NCI-H187 (cell line): ENCODE measurements at places on chromosomes 12 and 14.

DNA sequence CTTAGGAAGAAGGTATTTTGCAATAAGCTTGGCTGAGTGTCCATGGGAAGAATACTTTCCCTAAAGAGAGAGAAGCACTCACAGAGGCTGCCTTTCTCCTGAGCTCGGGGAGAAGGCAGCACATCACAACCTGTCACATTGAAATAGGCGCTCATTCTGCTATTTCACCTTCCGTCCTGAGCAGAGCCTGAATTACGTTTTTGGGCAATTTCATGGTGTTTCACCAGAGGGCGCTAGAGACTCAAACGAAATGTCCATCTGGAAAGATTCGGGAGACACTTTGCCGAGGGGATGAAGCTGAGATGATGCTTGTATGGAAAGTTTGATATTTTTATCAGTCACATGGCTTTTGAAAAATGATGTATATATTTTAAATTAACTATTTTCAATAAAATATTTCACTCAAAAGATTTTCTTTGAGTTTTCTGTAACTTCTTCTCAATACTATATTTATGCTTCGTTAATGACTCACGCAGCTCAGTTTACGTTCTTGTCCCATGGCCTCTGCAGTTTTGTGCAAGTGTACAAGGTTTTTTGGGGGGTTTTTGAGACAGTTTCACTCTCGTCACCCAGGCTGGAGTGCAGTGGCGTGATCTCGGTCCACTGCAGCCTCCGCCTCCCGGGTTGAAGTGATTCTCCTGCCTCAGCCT lies 17.4 kb upstream of the B4GALNT3 start:
- DNase-seq, result peak; percentile 3

- DNase-seq, result no peak
Observed at GRCh38 chr12:5441497-5442236, 9.8 kb downstream of the NTF3 start.

DNA sequence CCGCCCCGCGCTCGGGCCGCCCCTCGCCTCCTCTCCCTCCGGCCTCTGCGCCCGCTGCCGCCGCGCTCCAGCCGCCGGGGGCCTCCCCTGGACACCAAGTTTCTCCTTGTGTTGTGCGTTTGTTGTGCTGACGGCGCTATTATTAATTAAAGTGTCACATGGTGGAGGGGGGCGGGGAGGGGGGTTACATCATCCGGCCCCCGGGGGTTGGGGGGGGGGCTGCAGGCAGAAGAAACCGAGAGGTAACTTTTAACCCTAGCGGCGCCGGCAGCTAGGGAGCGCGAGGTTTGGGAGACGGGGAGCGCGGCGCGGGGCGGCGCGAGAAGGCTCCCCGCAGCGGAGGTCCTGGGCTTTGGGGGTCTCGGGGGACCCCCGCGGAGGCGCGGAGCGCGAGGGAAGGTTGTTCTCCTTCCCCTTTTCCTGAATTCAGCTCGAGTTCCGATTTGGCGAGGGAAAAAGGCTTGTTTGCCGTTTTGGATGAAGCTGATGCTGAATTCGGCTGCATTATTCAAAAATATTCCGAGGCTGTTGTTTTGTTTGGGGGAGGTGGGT lies at the start of gene HRK:
Gene HRK (minus strand): TSS at position 117 of the 552 bp plus-strand sequence. CDS start 134 bp downstream, outside the sequence.
- DNase-seq, result no peak

DNA sequence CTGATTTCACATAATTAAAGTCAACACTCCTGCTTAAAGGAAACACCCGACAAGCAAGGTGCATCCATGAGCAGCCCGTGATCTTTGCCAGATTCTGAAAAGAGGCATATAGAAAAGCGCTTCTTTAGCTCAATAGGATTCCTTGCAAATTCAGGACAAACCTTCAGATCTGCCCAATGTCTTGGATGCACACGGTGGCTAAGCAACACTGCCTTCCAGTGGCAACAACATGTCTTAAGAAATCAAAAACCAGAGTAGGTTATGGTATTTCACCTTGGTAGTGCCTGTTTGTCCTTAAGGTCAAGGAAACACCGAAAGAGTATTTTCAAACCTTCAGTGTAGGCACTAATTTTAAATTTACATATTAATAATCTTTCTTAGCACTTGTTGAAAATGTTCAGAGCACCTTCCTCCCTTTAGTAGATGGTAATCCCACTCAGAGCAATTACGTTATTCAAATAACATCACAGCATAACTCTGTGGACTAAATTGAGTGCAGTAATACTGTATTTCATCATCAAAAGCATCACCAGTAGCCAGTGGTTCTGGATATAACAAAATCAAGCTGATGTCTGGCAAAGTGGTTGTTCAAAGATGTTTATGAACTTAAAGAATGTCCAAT lies 58.0 kb upstream of the CDKN3 start:
- no peak for DNase-seq

GRCh38 chr14:74720526-74720925 lies 7.6 kb downstream of the FCF1 start:
- no peak for DNase-seq

DNA sequence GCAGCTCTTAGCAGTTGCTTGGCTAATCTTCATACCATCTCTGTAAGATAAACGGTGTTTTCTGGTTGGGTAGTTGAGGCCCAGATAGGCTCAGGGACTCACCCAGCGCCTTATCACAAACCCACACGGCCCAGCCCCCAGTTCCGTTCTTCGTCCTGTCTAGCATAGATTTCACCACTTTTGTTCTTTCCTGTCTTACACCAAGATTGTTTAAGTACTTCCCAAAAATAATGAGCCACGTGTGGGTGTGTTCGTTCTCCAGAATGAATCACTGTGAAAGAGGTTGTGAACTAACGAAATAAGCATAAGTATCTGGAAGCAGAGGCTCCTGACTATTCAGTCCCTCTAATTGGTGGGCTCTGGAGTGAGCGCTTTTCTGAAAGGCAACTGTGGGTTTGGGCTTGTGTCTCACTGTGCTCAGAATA lies 21.4 kb downstream of the ACVR1B start:
- DNase-seq, result no peak
